ENCODE measurements at places on chromosomes 12 and 14.

DNA sequence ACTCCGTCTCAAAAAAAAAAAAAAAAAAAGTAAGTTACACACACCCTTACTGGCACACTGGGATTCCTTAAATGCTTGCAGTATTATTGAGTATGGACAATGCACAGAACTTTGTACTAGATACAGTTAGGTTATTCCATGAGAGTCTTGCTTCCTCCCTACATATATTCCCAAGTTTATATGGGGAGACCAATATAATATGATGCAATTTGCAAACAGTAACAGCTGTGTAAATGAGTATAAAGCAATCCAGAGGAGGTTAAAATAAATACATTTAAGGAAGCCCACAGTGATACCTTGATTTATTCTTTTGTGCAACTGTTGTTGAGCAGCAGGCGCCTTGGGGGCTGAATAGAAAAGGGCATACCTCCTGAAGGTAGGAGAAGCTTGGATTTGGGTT is 26.6 kb downstream of the RASSF3 start:
- no peak for DNase-seq

DNA sequence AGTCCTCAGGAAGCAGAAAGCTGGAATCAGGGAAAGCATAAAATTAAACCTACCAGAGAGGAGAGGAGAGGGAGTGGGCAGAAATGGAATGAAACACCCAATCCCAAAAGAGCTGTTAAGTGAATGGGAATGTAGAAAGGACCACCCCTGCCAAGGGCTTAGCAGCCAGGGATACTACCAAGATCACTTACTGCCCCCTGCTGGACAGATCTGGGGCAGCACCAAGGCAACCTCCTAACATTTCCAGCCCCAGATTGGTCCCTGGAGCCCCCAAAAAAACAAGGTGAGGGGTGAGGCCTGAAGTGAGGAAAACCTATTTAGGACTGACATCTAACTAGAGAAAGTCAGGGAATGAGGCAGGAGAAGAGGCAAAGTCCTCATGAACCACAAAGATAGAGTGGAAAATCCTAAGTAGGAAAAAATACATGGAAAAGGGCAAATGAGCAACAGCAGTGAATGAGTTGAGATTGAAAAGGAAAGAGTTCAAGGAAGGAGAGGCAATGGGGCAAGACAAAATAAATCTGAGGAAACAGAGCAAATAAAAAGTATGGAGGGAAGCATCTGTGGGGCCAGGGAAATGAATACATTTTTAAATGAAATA is 11.2 kb upstream of the FKBP11 start:
- peak; percentile 64 for DNase-seq

DNA sequence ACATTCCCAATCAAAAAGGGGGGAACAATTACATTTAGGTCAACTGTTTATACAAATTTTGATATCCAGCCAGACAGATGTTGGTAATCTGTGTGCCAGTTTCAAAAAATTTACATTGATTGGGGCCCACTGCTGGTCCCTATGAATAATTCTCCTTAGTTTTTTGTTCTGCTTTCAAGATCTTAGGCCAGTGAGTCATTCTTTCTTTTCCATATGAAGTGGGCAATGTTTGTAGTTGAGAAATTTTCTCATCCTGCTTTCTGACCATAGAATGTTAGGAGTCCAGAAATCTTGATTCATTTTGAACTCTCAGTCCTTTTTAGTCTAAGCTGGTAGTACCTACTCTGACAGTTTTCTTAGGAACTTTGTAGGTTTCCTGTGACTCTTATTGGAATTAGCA is 244.3 kb downstream of the DIO2 start:
- DNase-seq: no peak

DNA sequence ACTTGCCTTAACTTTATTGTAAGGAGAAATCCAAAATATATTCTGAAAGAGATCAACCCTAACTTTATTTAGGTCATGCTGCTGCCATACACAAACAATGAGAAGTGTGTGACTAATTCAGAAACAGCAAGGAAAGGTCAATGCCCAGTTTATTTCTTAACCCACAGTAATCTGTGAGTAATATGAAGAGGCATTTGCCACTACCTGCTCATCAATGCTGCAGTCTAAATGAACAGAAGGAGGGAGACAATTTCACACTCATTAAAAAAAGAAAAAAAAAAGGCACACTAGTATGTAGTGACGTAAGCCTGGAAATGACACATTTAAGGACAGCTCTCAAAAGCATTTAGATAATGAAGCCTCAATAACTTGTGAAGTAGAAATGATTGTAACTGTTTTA is 90.5 kb upstream of the FOXN3 start:
- DNase-seq: no peak

DNA sequence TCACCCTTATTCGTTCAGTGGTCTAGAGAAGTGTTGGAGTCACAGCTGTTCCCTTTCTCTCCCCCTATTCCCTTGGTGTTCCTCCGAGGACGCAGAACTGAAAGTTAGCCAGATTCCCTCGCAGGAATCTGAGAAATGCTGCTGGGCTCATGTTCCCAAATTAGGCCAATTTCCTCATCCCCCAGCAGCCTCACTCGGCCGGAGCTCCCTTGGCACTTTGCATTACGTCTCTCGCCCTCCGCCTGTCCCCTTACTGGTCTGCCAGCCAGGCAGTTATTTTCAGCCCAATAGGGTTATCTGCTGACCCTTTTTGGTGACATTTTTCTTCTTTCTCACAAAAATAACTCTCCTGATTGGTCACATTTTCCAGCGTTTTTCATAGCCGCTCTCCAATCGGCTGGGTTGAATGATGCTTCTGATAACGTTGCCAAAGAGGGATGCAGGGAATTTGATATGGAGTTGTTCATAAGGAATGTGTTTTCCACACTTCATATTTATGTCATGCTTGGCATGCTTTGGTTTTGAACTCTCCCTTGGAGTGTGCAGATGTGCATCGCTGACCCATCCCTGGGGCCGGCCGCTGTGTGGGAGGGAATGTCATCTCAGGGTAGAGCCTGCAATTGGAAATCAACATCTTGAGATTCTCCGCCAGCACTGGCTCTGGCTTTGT is 9.9 kb downstream of the IFT43 start:
- DNase-seq: no peak

- no peak for DNase-seq
Measured at GRCh38 chr12:19779395-19780056, 340.2 kb downstream of the AEBP2 start.

GRCh38 chr12:19695244-19696098 is 256.2 kb downstream of the AEBP2 start:
- DNase-seq: no peak

DNA sequence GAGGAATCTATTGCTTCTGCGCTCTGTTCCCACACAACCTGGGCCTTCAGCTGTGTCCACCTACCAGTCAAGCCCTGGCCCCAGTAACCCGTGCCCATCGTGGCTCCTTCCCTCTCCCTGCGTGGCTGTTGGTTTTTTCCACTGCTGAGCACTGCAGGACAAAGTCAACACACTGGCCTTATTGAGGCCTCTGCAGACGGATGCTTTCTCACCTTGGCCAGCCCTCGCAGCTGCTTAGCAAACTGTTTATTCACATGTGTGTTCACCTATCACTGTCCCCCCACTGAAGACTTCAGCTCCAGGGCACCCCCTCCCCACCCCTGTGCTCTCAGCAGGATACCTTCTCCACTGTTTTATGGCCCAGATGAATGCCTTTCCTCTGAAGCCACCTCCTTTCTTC is 12.8 kb upstream of the GPX2 start:
- DNase-seq: no peak

GRCh38 chr14:99408286-99408970 is 72.2 kb downstream of the SETD3 start:
- no peak for DNase-seq

- no peak for DNase-seq
Measured at GRCh38 chr12:113252494-113252893, 31.2 kb downstream of the TPCN1 start.

GRCh38 chr12:132411457-132411856 is 78.5 kb upstream of the FBRSL1 start:
- DNase-seq: no peak

All from activated CD4-positive, alpha-beta T cell treated with anti-CD3 and anti-CD28 coated beads, Interleukin-2, amount 50 U/mL, for 24 hours (primary cell).